Renal cortex interstitium (tissue), 15 donors: ENCODE measurements at places on chromosomes 6 and 20. TPM values are rescaled to one million over a fixed set of nuclear protein-coding genes. Genes with fewer than 3 reads are reported as not detected.
A peak's percentile ranks its signal among the peaks of the same experiment; 100 is the strongest.

GRCh38 chr6:90787446-90787845 lies 200.6 kb upstream of the MAP3K7 start:
- DNase-seq: no peak

GRCh38 chr6:139888681-139889122 lies 514.3 kb upstream of the CITED2 start:
- DNase-seq: no peak

DNA sequence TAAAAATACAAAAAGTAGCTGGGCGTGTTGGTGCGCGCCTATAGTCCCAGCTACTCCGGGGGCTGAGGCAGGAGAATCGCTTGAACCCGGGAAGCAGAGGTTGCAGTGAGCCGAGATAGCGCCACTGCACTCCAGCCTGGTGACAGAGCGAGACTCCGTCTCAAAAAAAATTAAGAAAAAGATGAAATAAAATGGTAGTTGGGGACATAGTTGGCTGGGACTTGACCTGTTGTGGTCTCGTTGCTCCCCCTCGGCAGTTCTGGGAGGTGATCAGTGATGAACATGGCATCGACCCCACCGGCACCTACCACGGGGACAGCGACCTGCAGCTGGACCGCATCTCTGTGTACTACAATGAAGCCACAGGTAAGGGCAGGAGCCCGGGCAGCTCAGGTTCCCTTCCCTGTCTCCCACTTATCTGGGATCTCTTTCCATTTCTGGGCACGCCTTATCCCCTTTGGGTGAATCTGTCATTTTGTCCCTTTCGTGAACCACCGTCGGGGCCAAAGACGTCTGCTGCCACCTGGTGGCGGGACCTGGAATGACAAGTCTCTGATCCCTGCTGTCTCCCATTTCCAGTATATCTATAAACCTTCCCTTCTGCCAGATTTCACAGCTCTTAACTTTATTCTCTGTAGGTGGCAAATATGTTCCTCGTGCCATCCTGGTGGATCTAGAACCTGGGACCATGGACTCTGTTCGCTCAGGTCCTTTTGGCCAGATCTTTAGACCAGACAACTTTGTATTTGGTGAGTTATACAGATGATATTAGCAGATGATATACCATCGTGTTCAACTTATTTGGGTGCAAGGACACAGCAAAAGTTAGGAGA lies 2.3 kb downstream of the TUBB start:
- DNase-seq: peak; percentile 67

- no peak for DNase-seq
Measured at GRCh38 chr6:12478921-12479320, 188.8 kb downstream of the EDN1 start.

GRCh38 chr6:97322226-97322625 lies 39.2 kb upstream of the MMS22L start:
- no peak for DNase-seq

- DNase-seq: no peak
Measured at GRCh38 chr6:153117986-153118879, 12.8 kb downstream of the RGS17 start.

GRCh38 chr6:37972994-37973757 lies 153.6 kb downstream of the ZFAND3 start:
- no peak for DNase-seq

DNA sequence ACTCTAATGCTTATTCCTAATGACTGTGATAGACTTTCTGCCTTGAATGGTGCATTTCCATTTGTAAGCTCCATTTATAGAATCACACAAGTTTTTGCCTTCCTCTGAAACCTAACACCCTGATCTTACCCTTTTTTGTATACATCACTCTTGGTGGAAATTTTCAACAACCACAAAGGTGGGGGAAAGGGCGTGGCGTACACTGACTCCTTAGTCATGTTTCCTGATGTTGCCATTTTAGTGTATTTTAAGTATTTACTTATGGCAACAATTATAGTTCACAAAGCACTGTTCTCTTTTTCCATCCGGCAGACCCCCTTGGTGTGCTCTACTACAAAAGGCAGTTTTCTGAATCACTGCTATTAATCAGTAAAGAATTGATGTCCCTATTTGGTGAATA lies 92.0 kb downstream of the ATXN1 start:
- DNase-seq: no peak

- DNase-seq: no peak
Measured at GRCh38 chr6:105907301-105907700, 178.8 kb upstream of the PRDM1 start.

DNA sequence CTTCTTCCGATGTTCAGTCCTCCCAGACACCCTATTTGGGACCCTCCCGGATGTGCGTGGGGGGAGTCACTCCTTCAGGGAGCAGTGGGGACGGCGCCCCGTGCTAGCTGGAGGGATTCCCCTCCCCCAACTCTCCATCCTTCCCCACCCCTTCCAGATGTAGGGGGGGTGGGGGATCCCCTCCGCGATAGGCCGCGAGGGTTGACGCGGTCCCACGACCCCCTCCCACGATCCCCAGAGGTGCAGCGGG lies 548 bp downstream of the GNL1 start:
- DNase-seq: peak; percentile 49

Gene GJA1
- 67.5 TPM for polyA plus RNA-seq

Gene GSTA2
- 0.51 TPM for polyA plus RNA-seq

Gene DLK2
- 1.0 TPM for polyA plus RNA-seq
